NCI-H1105 treated with DMSO at 0.1 percent for 48 hours (cell line): ENCODE measurements at places on chromosomes 16 and 17.

DNA sequence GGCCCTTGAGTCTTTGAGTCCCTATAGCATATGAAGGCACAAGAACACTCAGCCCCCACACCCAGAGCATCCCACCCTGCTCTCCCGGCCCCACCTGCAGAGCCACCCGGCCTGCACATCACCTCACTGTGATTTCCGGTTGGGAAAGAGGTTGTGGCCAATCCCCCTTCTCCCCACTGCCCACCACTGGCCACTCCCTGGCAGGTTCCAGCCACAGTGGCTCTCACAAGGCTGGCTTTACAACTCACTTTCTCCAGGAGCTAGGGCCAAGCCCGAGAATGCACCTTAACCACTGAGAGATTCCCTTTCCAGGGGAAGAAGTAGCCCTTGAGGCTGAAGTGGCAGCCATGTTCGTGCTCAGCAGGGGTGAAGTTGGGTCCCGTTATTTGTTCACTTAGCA is 123.9 kb downstream of the C16orf78 start:
- no peak for DNase-seq

- no peak for DNase-seq
Measured at GRCh38 chr16:89036776-89037175, 56.9 kb upstream of the ACSF3 start.

GRCh38 chr16:3281222-3281820 is 2.0 kb upstream of the ZNF263 start:
- no peak for DNase-seq

GRCh38 chr17:60747069-60747808 is 69.6 kb downstream of the BCAS3 start:
- no peak for DNase-seq

GRCh38 chr16:16136588-16136987 is 86.7 kb downstream of the ABCC6 start:
- DNase-seq = no peak

GRCh38 chr17:38881600-38882191 is 11.8 kb downstream of the LASP1 start:
- no peak for DNase-seq

DNA sequence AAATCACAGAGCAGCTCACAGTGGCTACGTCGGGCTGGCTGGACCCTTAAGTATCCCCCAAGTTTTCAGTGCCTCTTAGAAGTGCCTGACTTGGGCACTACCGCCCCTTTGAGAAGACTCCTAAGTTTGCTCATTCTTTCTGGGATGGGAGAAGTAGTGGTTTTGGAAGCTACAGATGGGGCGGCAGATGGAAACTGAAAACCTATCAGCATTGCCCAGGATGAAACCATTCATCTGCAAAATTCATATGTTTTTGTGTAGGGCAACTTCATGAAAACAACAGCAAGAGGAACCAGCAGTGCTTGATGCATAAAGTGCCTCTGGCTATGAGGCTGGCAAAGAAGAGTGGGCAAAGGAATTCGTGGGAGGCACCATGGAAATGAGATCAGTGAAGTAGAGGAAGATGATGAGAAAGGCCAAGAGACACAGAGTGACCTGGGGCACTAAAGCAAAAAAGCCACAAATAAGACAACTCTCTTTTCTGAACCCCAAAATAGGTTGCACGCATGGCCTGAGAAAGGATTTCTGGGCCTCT is 277.1 kb downstream of the XYLT1 start:
- no peak for DNase-seq
